ENCODE measurements at places on chromosomes 7 and 10.

DNA sequence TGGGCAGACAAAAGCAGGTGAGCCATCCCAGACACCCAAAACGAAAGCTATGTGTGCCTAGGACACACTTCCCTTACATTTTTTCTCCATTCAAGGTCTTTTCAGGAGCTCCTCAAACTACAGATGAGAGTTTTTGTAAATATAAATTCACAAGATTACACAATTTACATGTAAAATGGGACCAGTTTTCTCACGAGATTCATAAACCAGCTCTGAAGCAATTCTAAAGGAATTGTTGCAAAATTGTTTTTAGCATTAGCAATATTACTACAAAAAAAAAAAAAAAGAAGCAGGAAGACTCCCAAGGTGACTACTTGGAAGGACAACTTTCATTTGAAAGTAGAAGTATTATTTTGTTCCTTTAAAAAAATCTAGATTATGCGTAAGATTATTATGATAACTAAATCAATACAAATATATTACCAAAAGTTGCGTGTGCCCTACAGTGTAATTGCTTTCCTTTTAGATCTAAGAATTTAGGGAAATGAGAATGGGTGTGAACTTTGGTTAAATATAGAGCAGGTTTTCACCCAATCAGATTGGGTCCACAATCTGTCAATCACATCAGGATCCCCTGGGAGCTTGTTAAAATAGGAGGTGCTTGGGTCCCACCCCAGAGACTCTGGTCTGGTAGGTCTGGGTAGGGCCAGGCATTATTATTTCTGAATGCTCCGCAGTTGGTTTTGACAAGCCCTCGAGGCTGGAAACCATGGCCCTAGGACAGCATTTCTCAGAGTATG lies 72.2 kb downstream of the TBXAS1 start:
- peak; percentile 51 for DNase-seq

- DNase-seq = no peak
Observed at GRCh38 chr7:28362812-28363211, 49.5 kb upstream of the CREB5 start.

DNA sequence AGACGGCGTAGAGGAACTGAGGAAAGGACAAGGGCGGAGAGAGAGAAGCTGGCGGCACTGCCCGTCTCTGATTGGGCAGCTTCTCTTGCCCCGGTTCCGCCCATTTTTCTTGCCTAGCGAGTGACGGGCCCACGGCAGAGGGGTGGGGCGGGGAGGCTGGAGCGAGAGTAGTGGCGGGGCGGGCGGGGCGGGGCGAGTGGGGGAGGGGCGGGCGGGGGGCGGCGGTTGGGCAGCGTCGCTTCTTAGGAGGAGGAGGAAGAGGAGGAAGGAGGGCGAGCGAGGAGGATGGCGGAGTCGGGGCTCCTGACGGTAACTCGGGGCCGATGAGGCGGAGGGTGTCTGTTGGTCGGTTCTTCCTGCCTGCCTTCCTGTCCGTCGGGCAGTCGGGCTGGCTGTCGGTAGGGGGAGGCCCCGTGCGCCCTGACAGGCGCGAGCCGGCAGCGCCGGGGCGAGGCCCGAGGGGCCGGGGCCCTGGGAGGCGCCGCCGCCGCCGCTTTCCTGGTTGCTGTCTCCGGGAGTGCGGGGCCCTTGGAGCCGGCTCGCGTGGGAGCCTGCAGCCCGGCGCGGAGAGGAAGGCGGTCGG lies at the start of gene SHOC2:
Gene SHOC2, plus strand, starts transcription at position 256 of the 583 bp plus-strand sequence. CDS start 44,755 bp downstream, outside the sequence.
- DNase-seq = peak; percentile 100

GRCh38 chr10:76125900-76126299 lies 694.5 kb downstream of the LRMDA start:
- DNase-seq = no peak

GRCh38 chr10:128887856-128888255 lies 579.2 kb upstream of the MGMT start:
- no peak for DNase-seq

GRCh38 chr10:84243759-84244158 lies 1.1 kb upstream of the RGR start:
- no peak for DNase-seq

- no peak for DNase-seq
Observed at GRCh38 chr7:3497796-3498195, 196.7 kb downstream of the SDK1 start.

- DNase-seq = no peak
Observed at GRCh38 chr7:47787249-47788069, 160.8 kb downstream of the PKD1L1 start.

GRCh38 chr7:131501422-131501821 lies 55.0 kb downstream of the PODXL start:
- DNase-seq = no peak

GRCh38 chr7:37483627-37484026 lies 35.0 kb upstream of the ELMO1 start:
- DNase-seq = no peak

GRCh38 chr10:63382066-63382465 lies 83.7 kb downstream of the JMJD1C start:
- no peak for DNase-seq

DNA sequence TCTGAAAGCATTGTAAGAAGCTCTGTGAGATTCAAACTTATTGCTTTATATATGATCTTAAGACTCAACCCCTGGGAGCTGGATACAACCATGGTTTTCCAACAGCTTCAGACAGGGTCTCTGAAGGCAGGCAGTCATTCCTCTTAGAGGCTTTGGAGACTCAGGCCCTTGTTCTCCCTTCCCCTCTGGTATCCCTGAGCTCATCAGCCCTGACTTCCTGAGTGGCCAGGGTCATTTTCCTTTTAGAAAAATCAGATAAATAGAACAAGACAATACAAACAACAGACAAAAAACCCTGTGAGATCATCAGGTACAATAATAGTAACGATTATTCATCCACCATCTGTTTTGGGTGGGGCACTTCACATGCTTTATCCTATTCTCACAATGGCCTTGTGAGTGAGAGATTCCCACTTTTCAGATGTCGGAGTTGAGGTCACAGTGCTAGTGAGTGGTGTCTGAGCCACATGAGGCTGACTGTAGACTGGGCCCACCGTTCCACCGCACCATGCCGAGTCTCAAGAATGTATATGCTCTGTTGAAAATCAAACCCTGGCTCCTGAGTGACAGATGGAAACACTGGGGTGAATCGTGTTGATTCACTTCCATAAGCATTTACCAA lies 144.2 kb downstream of the CXCL12 start:
- DNase-seq = no peak

DNA sequence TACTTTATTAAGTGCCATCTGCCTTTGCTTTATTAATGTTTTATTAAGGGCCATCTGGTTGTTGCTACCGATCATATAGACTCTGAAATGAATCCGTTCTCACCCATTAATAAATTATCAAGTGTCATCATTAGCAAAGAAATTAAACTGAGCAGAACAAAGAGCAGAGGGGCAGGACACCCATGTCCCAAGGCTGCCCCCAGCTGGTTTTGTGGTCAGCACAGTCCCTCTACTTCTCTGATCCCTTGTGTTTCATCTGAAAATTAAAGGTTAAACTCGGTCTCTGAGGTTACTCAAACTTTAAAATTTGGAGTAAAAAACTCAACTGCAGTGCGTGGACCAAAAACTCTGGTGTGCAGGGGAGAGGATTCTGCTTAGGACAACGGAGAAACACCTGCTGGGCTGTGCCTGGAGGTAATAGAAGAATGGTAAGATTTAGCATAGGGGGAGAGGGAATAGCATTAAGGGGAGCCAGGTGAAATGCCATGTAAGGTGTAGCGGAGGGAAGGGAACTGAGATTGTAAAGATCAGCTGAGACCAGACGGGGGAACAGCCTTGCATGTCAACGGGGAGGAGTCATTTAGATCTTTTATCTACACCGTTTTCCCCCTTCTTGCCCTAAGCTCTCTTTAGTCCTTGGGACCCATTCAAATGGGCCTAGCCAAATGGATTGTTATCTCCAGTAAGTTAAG lies 10.8 kb upstream of the GSDME start:
- no peak for DNase-seq

DNA sequence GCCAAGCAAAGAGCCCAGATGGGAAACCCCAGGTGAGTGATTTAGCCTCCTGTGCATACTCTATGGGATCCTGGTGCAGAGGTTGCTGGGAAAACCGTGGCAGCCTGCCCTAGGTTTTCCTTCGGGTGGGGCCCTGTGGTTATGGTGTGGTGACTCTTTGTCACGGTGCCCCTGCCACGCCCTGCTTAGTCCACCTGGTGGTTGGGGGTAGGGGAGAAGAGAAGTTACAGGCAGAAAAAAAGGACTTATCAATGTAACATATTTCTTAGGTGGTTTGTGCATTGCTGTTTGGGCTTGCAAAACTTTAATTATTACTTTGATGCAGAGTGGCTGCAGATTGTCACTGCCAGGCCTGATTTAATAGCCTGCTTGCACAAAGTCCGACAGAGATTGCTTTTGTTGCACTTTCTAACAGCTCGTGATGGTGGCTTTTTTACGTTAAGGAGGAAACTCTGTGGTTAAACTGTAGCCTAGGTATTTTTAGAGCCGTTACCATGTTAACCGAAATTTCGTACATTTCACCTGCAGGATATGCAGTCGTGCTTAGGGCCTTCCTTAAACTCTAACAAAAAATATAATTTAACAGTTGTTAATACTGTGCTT lies 197.4 kb downstream of the RNLS start:
- DNase-seq = peak; percentile 96

DNA sequence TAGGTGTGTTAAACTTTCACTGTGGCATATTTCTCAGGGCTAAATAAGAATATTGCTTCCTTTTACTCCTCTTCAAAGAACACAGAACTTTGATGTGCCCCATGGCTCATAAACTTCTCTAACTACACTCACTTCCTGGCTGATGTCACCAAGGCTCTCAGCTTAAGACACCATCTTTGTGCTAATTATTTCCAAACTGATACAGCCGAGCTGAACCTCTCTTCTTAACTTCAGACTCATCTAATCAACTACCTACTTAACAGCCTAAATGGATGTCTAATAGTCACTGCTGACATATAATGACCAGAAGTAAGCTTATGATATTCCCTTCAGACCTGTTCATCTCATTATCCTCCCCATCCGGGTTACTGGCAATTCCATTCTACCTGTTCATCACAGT lies 3.6 kb downstream of the C10orf67 start:
- no peak for DNase-seq

GRCh38 chr10:8138471-8138870 lies 84.0 kb downstream of the GATA3 start:
- DNase-seq = no peak

- no peak for DNase-seq
Observed at GRCh38 chr7:150393325-150393724, 14.2 kb downstream of the ZNF775 start.

- no peak for DNase-seq
Observed at GRCh38 chr7:107907790-107908189, 16.8 kb downstream of the DLD start.

DNA sequence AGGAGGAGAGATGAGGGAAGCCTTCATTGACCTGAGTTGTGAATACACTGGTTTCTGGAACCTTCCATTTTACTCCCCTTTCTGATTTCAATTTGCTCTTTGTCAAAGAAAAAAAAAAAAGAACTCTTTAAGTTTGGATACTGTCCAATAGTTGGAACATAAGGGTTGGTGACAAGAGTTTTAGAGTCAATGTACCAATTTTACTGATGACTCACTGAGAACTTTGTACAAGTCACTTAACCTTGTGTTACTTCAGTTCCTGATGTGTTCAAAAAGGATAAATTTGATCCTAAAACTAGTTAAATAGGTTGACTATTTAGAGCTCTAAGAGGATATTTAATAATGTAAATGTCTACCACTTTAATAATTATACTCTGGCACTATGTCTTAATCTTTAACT lies 4.1 kb upstream of the CDK14 start:
- DNase-seq = no peak

DNA sequence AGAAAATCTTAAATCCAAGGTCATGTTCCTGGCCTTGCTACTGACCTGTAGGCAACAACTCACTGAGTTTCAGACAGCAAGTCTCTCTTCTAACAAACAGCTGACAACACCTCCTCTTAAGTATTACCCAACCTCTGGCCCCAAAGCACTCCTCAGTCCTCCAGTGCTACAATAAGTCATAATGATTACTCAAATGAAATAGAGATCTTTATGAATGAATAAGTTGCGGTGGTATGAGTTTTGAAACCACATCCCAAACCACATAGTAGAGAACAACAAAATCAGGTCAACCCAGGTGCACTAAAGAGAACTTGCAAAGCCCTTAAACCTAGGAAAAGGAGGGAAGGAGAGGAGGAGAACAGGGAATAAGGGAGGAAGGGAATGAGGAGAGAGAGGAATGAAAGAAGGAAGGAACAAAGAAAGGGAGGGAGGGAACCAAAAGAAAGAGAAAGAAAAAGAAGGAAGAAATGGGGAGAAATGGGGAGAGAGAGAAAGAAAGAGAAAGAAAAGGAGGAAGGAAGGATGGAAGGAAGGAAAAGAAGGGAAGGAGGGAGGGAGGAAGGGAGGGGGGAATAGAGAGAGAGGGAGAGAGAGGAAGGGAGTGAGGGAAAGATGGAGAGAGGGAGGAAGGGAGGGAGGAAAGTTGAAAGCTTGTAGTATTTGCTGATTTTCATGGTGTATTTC lies 142.8 kb upstream of the CALCR start:
- no peak for DNase-seq

DNA sequence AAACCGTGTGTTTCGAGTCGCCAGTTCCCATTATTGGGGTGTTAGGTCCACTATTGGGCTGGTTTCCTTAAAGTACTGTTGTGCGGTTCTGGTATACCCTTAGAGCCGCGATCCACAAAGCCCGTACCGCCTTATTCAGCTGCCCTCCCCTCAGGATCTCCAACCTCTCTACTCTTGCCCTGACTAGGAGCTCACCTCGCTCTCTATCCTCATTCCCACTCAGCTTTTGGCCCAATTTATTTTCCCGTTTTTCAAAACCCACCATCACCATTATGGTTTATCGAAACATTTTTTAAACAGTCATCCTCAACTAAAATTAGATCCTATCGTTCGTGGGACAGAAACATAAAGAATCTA lies 461 bp upstream of the ETV1 start:
- no peak for DNase-seq

DNA sequence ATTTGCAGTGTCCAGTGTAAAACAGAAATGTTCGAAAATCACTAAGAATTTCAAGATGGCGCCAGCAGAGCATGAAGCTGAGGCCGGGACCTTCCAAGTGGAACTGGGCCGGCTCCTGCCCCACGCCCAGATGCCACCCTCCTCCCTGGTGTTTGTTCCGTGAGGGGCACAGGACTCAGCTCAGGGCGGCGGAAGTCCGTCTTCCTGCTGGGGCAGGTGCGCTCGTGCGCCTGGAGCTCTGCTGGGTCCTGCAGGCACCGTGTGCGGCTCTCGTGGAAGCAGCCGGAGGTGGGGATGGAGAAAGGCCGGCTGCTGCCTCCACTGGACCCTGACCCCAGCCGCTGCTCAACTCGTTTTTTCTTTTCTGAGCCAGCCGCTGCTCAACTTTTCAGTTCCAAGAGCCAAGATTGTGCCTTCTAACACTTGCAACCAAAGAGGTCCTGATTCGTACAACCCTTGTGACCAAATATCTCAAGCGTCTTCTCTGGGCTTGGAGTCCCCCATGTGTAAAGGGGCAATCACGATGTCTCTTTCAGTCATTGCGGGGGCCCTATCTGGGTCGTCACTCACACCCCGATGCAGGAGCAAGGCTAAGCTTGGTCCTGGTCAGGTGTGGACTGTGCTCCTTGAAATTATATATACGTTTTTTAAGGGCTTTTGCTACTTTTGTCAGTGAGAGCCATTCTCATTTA lies 334.4 kb downstream of the ADARB2 start:
- DNase-seq = no peak

- no peak for DNase-seq
Observed at GRCh38 chr10:48564466-48565160, 40.3 kb downstream of the ARHGAP22 start.

Measured in OCI-LY7 (cell line).